Stimulated activated CD4-positive, alpha-beta T cell treated with anti-CD3 and anti-CD28 coated beads, TNF-alpha, amount 100 ng/mL, for 4 hours (primary cell): ENCODE measurements at places on chromosomes 3 and 15.
A peak's percentile ranks its signal among the peaks of the same experiment; 100 is the strongest.

DNA sequence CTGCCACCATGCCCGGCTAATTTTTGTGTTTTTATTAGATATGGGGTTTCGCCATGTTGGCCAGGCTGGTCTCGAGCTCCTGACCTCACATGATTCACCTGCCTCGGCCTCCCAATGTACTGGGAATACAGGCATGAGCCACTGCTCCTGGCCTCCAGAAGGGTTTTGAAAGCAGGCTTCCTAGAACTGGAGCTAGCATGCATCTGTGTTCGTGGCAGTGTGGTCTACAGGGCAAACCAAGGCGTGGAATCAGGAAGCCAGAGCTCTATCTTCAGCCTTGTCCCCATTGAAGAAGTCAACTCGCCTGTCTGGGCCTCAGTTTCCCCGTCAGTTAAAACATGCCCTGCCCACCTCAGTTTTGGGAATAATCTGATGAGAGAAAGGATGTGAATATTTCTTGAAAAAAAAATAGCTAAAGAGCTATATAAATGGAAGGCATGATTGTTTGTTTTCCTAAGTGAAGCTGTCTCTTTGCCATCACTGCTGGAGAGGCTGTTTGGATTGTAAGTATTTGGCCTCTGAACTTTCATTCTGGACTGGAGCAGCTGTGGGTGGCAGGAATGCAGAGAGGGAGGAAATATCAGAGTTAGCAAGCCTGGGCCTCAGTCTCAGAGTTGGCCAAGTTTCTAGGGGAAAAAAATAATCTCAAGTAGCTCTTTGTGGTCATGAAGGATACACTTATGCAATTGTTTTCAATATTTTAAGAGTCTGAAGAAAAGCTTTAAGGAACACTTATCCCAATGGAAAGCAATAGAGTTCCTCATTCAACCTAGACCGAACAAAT lies 36.5 kb upstream of the UACA start:
- no peak for DNase-seq

- DNase-seq, result no peak
These were observed 223.8 kb downstream of the KLF13 start for GRCh38 chr15:31550211-31550977.

DNA sequence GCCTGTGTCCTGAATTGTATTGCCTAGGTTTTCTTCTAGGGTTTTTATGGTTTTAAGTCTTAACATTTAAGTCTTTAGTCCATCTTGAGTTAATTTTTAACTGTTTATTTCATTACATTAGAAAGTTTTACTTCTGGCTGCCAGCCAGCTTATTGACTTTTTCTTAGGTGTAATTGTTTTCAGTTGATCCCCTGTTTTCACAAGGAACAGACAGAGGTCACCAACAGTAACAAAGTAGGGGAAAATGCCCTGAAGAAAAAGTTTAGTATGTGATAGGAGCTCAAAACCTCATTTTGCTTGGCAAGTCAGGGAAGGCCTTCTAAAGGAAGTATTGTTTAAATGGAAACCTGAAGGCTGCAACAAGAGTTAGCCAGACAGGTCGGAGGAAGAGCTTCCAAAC lies 10.4 kb downstream of the WDR48 start:
- DNase-seq, result no peak

- DNase-seq, result no peak
These were observed 292.0 kb upstream of the SLCO3A1 start for GRCh38 chr15:91561371-91562100.

DNA sequence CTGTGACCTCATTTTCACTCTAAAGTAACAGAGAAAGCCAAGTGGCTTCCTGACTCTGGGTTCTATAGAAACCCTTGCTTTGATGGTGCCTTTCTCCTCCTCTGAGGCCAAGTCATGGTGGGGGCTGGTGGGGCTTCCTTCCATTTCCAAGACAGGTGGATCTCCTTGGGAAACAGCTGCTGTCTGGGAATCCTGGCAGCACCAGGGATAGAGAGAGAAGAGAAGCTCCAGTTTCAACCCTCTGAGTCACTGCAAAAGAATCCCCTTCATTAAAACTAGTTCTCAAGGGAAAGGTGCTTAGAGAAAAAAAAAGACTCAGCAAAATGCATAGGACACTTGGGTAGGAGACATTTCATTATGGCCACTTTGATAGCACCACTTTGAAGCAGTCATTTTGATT lies 614.4 kb downstream of the FHIT start:
- DNase-seq, result no peak

DNA sequence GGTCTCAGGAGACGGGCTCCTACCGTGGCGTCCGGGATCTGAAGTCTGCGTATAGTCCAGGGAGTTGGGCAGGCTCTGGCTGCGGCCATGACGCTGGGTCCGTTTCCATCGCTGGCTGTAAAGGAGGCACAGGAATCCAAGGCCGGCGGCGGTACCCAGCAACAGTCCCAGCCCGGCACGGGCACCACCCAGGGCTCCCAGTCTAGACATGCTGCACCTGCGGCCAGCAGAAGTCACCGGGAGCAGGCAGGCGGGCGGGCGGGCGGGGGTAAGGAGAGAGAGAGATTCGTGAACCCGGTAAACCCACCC lies 526 bp downstream of the RMDN3 start:
- no peak for DNase-seq

DNA sequence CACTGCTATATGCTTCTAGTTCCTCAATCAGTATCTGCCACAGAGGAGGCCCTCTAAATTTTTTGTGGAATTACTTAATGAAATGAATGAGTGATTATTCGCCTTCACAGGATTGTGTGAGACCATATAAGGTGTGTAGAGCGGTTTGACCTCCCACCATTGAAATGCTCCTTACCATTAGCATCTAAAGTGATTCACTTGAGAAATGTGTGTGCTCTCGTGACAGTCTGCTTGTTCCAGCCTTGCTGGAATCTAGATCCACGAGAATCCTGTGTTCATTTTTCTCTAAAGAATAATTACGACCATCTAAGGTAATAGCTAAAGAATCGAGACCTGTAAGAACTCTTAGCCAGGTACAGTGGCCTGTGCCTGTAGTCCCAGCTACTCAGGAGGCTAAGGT lies 126.9 kb downstream of the FNDC3B start:
- DNase-seq, result no peak

GRCh38 chr3:196115678-196116083 lies 33.8 kb upstream of the TFRC start:
- no peak for DNase-seq

- DNase-seq, result no peak
These were observed 122.6 kb downstream of the KCNMB2 start for GRCh38 chr3:178658694-178659325.

DNA sequence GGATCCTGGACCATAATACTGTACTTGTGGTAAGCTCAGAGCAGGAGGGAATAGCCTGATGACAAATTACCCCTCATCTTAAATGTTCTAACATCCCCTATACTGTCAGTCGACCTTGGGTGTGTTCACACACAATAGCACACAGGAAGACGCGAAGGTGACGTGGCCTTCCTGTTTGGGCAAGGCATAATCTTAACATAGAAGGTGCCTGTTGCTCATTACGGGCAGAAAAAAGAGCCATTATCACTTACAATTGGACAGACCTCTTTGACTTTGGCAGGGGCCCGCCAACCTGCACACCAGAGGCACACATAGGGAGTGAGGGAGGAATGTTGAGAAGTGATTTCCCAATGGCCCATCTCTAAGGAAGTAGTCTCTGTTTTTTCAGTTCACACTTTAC lies 144.2 kb downstream of the ANO10 start:
- no peak for DNase-seq

GRCh38 chr3:45677033-45677446 lies 12.2 kb upstream of the SACM1L start:
- DNase-seq, result peak; percentile 28

GRCh38 chr3:174859114-174859735 lies at the start of gene NAALADL2:
Gene NAALADL2, plus strand, starts transcription at chr3:174859334.
- DNase-seq, result no peak

- DNase-seq, result no peak
These were observed 50.5 kb upstream of the LRRFIP2 start for GRCh38 chr3:37224879-37225278.

- DNase-seq, result no peak
These were observed 4.3 kb downstream of the SELENOT start for GRCh38 chr3:150607267-150608065.

GRCh38 chr15:73388256-73388781 lies 19.6 kb upstream of the HCN4 start:
- no peak for DNase-seq

- no peak for DNase-seq
These were observed 13.7 kb upstream of the HEG1 start for GRCh38 chr3:125069452-125069851.

DNA sequence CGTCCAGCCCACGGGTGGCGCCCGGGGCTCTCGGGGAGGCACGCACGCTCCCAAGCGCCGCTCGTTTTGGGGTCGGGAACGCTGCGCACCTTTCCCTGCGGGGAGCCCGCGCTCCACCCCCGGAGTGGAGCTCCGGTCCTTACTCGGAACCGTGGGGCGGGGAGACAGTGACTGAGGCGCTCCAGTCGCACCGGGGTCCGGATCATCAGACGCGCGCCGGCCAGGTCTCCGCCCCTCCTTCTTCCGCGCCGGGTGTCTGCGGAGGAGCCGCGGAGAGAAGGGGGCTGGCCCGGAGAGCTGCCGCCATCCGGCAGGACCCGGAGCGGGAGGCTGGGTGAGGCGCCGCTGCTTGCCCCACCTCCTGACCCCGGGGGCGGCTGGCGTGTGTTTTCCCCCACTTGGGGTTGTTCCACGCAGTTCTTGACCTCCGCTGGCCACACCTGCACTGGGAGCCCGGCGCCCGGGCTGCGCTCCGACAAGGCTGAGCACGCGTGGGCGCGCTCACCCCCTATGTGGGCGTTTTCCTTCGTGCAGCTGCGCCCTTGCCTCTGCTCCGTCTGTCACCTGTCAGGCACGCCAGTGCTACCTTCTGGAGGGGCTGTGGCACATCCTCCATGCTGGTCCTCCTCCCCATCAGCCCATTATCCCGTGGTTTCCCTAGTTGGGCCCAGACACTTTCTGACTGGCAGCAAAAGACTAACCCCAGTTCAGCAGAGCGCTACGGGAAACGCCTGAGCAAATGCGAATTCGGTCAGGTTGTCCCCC lies at the start of gene MCF2L2:
MCF2L2 (minus strand) TSS at position 173 of the 765 bp plus-strand sequence. CDS start 642 bp downstream, outside the sequence.
- DNase-seq, result peak; percentile 59

DNA sequence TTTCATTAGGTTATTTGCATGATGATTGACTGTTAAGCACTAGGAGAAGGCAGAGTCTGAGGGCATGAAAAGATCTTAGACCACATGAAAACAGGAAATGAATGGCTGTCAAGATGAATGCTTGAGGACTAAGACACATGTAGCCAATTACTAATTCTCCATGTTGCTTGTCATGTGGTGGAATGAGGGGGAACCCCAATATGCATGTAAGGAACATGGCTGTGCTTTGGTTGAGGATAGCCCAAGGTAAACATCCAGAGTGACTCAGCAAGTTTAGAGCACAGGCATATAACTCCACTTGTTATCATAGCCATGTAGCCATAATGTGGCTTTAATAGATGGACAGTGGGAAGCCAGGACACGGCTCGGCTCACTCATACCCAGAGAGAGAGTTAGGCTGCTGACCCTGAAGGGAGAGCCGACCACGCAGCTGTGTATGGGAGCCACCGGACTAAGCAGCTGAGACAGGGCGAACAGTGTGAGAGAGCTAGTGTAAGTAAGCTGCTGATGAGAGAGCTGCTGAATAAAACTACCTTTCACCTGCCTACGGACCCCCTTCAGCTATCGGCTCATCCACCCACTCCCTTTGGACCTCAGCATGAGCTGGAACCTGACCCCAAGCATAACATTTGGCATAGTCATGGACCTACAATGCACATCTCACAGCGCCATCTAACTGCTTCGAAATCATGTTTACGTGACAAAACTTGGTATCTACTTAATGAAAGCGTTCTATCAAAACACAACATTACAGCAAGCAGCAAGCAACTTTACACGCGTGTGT lies 37.6 kb downstream of the ANO10 start:
- DNase-seq, result no peak

- no peak for DNase-seq
These were observed 58.8 kb upstream of the CTXND1 start for GRCh38 chr15:80310776-80311175.

- DNase-seq, result no peak
These were observed 322.2 kb upstream of the RBMS3 start for GRCh38 chr3:28958656-28959055.

GRCh38 chr3:46913644-46914043 lies 36.1 kb downstream of the PTH1R start:
- DNase-seq, result no peak

DNA sequence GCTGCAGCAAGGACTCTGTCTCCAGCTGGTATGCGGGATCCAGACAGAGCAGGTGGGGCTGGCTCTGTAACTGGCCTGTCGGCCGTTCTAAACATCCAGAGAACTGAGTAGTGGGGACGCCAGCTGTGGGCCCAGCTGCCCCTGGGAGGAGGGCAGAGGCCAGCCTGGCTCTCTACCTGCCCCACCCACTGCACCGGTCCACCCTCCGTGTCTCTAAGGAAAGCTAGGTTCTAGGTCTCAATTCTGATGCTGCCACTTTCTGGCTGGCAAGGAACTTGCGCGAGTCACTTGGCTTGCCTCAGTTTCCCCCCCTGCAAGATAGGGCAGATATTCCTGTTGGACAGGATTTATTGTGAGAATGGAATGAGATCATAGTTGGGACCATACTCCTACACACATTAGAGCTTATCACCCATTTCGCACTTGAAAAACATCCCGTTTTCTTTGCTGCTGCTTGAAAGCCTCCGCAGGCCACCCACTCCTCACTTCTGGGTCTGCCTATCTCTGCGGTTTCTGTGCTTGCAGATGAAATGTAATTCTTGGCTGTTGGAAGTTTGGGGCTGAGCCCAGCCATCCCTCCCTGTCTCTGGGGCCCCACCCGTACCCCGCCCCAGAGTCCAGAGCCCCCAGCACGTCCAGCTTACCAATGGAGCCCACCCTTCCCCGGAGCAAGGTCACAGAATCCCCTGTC lies 65.8 kb downstream of the IQSEC1 start:
- no peak for DNase-seq

DNA sequence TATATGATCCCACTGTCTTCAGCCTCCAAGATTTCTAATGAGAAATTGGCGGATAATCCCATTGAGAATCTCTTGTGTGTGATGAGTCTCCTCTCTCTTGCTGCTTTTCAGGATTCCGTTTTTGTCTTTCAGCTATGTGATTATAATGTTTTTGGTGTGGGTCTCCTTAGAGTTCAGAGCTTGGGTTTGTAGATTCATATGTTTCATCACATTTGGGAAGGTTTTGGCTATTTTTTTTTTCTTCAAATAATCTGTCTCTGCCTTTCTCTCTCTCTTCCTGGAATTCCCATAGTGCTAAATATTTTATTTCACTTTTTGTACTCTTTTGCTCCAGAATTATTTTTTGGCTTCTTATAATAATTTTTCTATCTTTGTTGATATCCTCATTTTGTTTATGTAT lies 40.4 kb downstream of the SACM1L start:
- DNase-seq, result no peak

DNA sequence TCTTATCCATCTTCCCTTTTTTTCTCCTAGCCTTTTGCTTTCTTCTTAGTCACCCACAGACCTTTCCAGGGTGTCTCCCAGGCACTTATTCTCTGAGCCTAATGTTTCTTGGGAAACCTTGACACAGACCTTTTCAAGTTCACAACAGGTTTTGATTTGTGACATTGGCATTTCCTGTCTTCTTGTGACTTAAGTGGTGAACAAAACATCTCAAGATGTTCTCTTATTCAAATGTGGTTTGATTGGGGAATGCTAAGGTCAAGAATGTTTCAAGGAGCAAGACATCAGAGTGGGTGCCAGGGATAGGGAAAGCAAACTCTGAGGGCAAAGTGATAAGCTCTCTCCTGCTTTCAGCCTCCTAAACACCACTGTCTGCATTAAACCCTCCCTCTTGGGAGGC lies 68.2 kb upstream of the GSK3B start:
- no peak for DNase-seq

GRCh38 chr15:41125931-41126642 lies 10.0 kb upstream of the INO80 start:
- DNase-seq, result no peak
